GM12891 (cell line): ENCODE measurements at places on chromosomes 1 and 21.

- no peak for DNase-seq
Observed at GRCh38 chr1:198837278-198838021, 198.6 kb downstream of the PTPRC start.

GRCh38 chr21:43855955-43856354, 9.1 kb upstream of the AGPAT3 start:
- DNase-seq: no peak

- no peak for DNase-seq
Observed at GRCh38 chr1:181100934-181101333, 12.4 kb downstream of the IER5 start.

- no peak for DNase-seq
Observed at GRCh38 chr1:244445320-244446181, 6.2 kb downstream of the ADSS2 start.

- peak; percentile 75 for DNase-seq
Observed at GRCh38 chr1:151510957-151511635, at the start of gene CGN. Gene CGN (plus strand): TSS chr1:151511387. CDS start chr1:151518520, 7,133 bp downstream.

- no peak for DNase-seq
Observed at GRCh38 chr1:228985661-228986060, 250.4 kb downstream of the RHOU start.

DNA sequence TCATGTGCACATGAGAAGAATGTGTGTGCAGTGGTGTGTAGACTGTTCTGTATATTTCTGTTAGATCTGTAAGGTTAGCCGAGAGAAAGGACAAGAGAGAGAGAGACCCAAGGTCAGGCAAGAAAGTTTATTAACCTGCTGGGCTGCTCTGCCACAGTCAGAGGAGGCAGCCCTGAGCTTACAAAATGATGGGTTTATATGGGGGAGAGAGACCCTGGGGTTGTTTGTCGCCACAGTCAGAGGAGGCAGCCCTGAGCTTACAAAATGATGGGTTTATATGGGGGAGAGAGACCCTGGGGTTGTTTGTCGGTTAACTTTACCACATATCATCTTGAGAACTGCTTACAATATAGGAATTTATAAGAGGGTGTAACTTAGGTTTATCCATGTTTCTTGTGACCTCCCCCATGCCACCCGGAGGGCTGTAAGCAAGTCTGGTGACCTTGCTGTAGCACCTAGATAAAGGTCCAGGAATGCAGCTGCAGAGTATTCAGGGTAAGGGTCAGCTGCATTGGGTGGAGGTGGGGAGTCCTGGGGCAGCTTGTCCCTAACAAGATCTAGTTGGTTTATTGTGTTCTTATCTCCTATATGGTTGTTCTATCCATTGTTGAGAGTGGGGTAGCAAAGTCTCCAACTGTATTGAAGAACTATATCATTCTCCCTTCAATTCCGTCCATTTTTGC, 9.3 kb upstream of the ZBTB40 start:
- no peak for DNase-seq

DNA sequence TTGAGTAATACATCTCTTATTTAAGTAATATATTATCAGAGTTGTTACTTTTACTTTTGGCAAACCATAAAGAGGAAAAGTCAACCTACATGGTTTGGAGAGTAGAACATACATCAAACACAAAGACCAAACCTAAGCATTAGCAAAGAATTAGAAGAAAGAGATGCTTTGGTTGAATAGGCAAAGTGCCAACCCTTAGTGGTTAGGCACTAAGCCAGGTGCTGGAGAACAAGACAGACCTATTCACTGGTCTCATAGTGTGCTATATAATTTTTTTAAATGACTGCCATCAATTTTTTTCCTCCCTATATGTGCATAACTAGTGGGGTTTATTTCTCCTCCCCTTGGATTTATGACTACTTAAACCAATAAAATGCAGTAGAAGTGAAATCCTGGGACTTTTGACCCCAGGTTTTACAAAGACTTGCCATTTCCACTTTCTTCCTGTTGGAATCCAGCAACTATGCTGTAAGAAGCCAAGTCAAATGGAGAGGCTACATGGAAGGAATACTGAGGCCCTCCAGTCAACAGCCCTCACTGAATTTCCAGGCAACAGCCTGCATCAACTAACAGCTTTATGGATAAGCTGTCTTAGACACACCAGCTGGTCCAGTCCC, 69.8 kb upstream of the HAO2 start:
- no peak for DNase-seq

DNA sequence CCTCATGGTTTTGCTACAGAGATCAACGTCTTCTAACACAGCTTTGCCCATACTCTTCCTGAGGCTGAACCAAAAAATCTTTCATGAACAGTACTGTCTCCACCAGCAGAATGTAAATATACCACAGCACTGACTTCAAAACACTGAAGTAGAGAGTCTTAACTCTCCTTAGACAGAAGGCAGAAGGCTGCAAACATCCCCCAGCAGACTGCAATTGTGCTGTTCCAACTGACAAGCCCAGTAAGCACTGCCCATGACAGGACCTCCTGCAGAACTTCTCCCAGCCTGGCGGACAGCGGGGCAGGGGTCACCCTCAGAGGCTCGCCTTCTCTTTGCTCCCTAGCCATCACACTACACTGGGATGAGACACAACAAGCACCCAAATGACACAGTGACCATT, 218.7 kb downstream of the RERE start:
- no peak for DNase-seq

- DNase-seq: no peak
Observed at GRCh38 chr1:169795687-169796086, 980 bp upstream of the METTL18 start.

DNA sequence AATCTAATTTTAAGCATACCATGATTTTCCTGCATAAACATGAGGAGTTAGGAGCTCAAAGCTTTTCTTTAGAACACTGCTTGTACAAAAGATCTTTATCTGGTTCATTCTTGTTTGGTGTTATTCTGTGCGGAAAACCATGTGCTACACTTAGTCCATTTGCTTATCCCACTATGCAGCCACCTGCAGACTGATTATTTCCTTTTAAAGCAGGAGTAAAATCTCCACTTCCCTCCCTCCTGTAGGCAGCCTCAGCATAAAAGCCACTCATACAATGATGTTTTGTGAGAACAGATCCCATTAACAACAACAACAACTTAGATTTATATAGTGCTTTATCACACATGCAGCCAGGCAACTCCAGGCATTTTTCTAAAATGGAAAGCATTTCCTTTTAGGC, 355.3 kb upstream of the NEGR1 start:
- DNase-seq: no peak

GRCh38 chr1:34712007-34712688, 42.7 kb upstream of the GJB5 start:
- no peak for DNase-seq

DNA sequence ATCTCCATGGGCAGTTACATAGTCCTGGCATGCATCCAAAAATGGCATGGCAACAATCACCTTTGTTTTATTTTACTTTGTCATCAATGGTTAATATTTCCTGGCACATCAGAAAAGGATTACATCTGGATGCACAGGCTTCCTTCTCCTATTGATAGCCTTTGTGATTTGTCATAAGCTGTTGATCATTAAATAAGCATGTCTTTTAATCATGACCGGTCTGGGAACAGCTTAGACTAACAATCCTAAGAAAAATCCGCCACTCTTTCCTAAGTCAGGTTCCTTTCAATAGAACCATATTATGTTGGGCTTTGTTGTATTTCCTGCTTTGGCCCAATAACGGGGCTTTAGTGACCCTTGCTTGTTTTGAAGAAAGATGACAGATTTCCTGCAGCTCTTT, 330.6 kb downstream of the DUSP10 start:
- no peak for DNase-seq

- DNase-seq: no peak
Observed at GRCh38 chr1:64440183-64440826, 29.6 kb upstream of the CACHD1 start.

DNA sequence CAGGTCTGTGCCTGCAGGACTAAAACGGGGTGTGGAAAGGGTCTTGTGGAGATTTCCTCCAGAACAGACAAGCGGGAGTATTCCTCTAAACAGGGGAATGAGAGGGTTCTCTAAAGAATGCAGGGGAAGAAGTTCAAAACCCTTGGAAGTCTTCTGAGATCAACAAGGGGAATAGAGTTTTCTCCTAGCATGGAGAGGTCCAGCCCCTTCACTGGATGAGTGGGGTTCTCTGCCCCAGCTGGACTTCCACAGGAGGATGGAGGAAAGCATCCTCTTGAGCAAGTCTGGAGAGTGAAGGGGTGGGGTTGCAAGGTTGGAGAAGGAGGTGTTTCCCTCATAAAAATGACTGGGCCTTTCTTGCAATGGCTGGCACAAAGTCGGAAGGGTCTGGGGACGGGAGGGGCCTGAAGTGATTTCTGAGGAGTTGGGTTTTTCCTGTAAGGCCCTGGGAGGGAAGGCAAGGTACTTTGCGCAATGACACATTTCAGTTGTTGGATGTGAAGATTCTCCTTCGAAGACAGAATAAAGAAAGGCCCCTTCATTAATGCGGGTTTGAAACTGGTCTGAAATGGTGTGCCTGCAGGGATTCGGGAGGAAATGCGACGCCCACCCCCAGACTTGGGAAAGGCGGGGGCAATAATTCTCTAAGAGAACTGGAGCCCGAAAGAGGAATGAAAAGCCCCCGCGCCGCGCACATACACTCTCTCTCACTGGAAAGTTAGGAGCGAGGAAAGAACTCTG, 884 bp downstream of the SPATA6 start:
- no peak for DNase-seq

DNA sequence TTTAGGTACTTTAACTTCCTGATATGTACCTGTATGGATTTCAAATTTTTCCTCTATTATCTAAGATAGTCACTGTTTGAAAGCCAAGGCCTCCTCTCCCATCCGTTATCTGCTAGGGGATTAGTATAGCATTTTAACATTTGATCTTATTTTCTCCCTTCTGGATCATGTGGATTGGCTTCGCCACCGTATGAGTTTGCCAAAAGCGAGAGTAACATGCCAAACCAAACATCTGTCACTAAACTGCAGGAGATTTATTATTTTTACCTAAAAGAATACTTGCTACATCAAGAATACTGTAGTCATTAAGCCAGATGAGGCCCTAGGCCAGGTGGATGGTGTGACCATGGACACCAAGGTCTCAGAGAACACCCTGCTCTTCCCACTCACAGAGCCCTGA, 28.5 kb upstream of the EEIG2 start:
- no peak for DNase-seq

- DNase-seq: no peak
Observed at GRCh38 chr1:63874278-63874880, 100.6 kb downstream of the ROR1 start.

DNA sequence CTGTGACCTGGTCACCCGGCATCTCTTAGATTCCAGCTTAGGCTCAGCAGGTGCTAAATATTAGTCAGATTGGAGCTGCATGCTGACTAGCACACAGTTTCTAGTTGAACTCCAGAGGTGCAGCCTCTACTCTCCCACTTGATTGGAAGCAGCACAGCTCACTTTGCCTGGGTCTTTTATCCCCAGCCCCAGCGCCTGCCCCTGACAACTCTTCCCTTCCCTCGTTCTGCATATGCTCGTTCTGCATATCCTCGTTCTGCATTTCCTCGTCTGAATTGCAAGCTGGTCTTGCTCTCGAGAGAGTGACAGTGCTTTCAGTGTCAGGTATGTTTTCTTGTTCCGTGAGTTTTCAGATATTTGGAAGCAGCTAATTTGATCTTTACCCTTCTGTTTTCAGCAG, 11.7 kb downstream of the COL18A1 start:
- DNase-seq: no peak

DNA sequence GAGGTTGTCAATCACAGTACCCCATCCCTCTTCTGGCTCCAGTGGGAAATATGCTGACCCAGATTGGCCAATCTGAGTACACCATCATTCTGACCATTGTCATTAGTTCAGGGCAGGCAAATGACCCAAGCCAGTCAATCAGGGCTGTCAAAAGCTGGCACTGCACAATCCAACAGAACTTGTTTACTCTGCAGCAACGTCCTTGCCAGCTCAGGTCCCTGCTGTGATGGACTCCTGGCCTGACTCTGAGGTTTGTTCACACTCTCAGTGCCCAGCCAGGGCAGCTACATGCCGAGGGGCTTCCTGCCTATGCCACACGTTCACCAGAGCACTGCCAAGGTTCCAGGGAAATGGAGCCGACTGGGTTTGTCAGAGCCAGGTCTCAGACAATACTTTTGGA, 14.7 kb upstream of the OVAAL start:
- DNase-seq: no peak

GRCh38 chr1:80155371-80155770, 1148.8 kb upstream of the ADGRL4 start:
- no peak for DNase-seq

DNA sequence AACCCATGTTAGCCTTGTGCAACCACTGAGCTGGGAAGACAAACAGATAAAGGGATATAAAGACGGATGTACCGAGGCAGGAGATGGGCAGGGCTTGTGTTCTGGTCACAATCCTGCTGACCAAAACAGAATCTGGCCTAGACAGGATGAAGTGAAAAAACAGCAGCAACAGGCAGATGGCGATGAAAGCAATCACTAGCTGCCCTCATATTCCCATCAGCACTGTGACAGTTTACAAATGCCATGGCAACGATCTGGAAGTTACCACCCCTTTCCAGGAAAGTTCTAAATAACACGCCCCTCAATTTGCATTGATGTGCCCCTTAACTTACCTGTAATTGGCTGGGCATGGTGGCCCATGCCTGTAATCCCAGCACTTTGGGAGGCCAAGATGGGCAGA, 40.6 kb upstream of the CD46 start:
- DNase-seq: no peak

- DNase-seq: no peak
Observed at GRCh38 chr1:244204004-244204403, 152.9 kb downstream of the ZBTB18 start.

DNA sequence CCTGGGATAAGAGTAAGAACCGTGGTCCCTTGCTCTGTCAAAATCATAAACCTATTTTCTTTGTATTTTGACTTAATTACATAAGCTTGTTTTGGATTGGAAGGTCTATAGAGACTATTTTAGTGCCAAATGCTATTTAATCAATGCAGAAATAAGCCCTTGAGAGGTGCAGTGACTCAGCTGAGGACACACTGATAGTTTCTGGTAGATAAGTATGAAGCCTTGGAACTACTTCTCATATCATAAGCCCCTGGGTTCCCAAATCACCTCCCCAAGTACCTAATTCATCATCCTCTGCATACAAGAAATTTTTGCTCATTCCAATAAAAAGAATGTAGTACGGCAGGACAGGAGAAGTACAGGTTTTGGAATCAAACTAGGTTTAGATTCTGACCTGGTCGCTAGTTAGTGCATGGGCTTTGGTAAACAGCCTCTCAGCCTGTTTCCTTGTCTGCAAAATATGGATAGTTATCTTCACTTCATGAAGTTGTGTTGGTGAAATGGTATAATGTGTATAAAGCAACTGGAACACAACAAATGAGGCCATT, 3.3 kb upstream of the CD55 start:
- no peak for DNase-seq

GRCh38 chr1:59328353-59328752, 31.5 kb downstream of the FGGY start:
- no peak for DNase-seq

GRCh38 chr1:165383067-165383466, 26.6 kb upstream of the LMX1A start:
- no peak for DNase-seq

GRCh38 chr1:235327559-235328270, at the start of gene ARID4B:
Gene ARID4B (minus strand): TSS chr1:235328179. CDS start chr1:235326919, 1,260 bp downstream.
- DNase-seq: peak; percentile 65
